CD4-positive, alpha-beta T cell treated with Interferon gamma for 1 hour (primary cell): ENCODE measurements at places on chromosomes 2 and 18.
A peak's percentile ranks its signal among the peaks of the same experiment; 100 is the strongest.

DNA sequence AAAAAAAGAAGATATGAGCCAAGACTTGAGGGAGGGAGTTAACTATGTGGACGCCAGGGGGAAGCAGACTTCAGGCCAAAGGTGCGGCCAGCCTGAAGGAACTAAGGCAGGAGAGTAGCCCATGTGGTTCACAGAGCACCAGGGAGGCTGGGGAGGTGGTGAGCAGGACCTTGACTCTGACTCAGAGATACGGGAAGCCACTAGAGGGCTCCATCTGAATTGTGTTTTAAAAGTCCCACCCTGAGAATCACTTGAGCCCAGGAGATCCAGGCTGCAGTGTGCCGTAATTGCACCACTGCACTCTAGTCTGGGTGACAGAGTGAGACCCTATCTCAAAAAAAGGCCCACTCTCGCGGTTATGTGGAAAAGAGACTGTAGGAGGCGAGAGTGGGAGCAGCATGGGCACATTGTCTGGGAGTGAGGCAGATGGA lies 12.3 kb downstream of the CEP192 start:
- DNase-seq, result no peak

DNA sequence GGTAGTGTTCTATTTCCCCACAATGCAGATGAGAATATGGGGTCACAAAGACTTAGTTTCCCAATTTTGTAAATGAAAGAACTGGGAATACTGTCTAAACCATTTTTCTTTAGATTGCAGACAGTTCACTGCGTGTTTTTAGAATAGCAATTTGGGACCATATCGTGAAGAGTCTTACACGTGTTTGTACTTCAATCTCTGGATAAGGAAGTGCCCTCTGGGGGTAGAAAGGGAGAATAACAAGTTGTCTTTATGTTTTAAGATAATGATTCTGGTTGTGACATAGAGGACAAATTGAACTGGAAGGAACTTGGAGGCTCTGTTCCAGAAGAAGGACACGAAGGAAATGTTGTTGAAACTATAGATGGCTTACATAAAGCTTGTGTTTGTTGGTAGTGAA lies 457.7 kb downstream of the CBLN2 start:
- DNase-seq, result no peak

DNA sequence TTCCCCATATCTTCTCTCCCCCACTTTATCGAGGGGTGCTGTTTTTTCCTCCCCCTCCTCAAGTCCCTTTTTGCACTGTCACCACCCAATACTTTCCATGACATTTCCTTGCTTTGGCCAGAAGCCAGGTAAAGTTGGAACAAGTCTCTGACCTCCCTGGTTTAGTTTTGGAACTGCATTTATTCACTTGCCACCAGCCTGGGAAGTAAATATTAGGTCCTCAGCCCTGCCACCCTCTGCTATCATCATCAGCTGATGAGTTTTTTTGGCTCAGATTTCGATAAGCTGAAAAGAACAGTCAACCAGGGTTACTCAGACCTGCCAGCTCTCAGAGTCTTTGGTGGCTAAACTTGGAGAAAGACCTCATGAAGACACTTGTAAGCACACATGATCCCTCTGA lies 47.0 kb downstream of the DHRS9 start:
- DNase-seq, result no peak

GRCh38 chr2:199085261-199085660 lies 372.5 kb downstream of the SATB2 start:
- DNase-seq, result no peak

DNA sequence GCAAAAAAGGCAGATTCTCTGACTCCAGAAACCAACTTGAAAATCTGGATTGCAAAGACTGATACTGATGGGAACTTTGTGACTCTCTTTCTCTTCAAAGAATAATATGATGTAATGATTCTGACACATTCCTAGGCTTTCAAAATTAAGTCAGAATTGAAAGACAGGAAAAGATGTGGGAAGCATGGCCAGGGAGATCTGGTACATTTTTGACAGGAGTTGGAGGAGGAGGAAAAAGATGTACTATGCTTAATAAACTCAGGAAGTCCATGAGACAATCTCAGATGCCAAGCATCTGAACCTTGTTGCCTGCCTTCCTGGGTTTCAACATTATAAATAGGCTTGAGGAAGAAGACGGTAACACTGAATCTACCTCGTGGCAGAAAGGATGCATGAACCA lies 34.2 kb downstream of the KLF7 start:
- no peak for DNase-seq

DNA sequence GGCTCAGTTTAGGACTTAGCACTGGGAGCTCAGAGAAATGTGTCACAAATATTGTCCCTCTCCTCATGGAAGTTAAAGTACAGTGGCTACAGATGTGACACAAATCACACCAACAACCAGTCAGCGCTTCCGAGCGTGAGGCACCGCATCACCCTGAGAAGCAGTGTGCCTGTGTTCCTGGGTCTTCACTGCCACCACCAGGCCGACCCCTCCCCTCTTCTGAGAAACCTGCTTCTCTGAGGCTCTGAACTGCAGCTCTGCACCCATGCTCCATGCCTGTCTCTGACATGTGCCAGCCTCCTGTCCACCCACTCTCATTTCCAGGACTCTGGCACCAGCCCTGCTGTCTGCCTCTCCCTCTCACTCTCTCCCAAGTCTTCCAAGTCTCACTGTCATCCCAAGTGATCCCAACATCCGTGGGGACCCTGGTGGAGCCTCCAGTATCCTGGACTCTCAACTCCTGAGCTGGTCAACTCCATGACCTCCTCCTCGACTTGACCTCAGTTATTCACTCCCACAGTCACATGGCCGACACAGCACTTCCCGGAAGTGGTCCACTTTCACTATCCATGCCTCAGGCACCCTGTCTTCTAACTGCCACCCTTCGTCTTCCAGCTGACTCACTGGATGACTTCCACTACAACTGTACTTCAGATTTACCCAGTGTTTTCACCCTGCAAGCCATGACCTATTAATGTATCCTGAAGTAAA lies 73.5 kb downstream of the FBXO15 start:
- DNase-seq, result no peak

- no peak for DNase-seq
These were observed 146.7 kb downstream of the PARD3B start for GRCh38 chr2:204691911-204692510.

DNA sequence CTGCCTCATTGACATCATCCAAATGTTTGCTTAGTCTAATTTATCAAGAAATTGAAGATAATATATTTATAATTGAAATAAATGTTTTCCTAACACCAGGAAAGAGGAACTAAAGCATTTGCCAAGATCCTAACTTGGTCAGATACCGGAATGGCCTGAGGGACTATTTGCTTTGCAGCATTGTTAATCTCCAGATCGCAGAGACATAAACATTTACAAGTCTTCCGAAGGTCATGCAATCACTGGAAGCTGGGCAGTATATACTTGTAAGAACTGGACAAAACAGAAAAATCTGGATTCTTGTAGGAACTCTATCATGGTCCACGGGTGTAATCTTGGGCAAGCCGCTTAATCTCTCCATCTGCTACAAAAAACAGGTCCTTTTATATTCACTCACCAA lies 42.2 kb downstream of the CYBRD1 start:
- DNase-seq, result no peak

- DNase-seq, result no peak
These were observed 72.4 kb downstream of the PXDN start for GRCh38 chr2:1671916-1672315.

GRCh38 chr2:144774809-144775208 lies 254.9 kb upstream of the ZEB2 start:
- DNase-seq, result no peak

DNA sequence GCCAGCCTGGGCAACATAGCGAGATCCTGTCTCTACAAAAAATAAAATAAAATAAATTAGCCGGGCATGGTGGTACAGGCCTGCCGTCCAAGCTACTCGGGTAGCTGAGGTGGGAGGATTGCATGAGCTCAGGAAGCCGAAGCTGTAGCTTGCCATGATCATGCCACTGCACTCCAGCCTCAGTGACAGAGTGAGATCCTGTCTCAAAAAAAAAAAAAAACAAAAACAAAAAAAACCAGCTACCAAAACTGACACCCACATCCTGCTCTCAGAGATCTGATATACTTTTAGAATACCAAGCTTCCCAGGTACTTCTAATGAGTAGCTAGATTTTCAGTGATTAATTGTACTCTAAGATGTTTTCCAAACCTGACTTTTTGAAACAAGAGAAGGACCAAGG lies 74.0 kb downstream of the TTC27 start:
- DNase-seq, result no peak

- DNase-seq, result peak; percentile 70
These were observed 264.0 kb downstream of the MREG start for GRCh38 chr2:215749092-215749957.

DNA sequence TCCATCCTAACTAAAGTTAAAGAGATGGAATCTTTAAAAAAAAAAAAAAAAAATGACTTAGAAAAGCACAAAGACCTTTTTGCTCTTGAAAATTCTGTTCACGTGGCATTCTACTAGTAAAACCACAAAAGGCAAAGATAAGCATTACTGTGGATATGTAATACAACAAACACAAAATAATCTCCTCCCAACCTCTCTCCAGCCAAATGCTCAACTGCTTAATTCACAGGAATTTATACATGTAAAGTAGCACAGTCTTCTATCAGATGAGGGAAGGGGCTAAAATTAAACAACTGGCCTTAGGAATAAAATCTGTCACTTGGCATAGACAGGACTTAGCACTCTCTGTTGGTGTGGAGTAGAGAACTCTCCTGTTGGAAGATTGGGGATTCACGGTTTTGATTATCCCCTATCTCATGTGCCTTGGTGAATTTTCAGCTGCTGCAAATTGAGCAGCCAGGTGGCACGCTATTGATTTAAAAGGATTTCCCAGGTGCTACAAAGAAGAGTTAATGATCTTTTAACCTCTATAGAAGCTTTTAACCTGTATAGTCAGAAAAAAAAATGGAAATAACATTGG lies 57.4 kb downstream of the ATIC start:
- DNase-seq, result no peak

DNA sequence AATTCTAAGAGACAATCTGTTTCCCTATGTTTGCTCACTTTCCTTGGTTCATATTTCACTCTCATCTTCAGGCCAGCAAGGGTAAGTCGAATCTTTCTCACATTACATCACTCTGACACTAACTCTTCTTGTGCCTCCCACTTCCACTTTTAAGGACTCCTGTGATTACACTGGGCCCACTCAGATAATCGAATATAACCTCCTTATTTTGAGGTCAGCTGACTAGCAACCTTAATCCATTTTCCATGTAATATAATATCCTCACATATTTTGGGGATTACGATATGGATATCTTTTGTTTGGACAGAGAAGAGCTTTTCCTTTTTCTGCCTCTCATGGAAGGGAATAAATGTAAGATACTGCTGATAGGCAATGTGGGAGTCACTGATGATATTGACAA lies 2015.7 kb upstream of the LRRTM1 start:
- DNase-seq, result no peak

DNA sequence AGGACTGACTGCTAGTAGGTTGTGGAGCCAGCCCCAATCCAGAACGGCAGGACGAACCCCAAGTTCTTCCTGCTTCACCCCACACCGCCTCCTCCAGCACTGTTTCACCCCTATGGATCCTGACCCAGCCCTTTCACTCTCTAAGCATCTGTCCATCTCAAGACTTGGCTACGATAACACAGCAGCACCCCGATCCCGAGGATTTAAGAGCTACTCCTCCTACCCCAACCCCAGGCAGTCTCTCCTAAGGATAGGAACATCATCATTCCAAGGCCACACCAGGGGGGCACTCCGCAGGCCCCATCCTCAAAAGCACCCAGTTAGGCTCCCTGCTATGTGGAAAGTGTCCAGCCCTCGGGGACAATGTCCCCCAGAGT lies 645 bp downstream of the KCTD18 start:
- no peak for DNase-seq

DNA sequence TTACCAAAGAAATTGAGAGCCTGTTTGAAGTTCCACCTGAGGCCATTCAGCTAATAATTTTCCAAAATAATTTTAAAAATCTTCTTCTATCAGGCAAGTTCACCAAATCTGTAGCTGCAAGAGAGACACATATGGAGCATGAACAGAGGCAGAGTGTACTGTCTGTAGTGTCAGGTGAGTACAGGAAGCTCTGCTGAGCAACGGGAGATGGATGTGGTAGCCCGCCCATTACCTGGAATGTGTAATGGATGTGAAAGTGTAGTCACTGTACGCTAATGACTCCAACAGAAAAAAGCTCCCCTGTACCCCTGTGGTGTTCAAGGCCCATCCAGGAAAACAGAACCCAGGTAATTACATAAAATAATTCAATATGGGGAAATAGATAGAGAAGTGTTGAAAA lies 311.5 kb downstream of the LRRTM4 start:
- no peak for DNase-seq

DNA sequence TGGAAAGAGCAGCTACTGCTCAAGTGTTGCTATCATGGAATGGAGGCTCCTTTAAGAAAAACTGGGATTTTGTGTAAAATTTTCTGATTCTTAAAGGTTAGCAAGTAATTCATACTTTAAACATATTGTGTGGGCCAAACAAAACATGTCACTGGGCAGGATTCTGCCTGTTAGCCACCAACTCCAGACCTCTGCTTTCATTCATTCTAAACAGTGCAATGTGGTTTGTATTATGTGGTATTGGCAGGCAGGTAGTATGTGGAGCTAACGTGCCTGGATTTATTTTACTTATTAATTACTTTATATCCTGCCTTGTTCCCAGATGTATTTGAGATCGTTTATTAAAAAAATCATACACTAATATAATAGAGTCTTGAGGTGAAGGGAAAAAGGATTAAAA lies 1521.3 kb upstream of the ACVR2A start:
- no peak for DNase-seq

- DNase-seq, result no peak
These were observed 111.8 kb upstream of the MYCN start for GRCh38 chr2:15828576-15828975.

GRCh38 chr2:41498781-41499180 lies 549.0 kb upstream of the PKDCC start:
- DNase-seq, result no peak

- no peak for DNase-seq
These were observed 3.0 kb upstream of the IL1RN start for GRCh38 chr2:113124181-113124961.

GRCh38 chr2:148967578-148967977 lies 70.9 kb upstream of the LYPD6B start:
- no peak for DNase-seq

DNA sequence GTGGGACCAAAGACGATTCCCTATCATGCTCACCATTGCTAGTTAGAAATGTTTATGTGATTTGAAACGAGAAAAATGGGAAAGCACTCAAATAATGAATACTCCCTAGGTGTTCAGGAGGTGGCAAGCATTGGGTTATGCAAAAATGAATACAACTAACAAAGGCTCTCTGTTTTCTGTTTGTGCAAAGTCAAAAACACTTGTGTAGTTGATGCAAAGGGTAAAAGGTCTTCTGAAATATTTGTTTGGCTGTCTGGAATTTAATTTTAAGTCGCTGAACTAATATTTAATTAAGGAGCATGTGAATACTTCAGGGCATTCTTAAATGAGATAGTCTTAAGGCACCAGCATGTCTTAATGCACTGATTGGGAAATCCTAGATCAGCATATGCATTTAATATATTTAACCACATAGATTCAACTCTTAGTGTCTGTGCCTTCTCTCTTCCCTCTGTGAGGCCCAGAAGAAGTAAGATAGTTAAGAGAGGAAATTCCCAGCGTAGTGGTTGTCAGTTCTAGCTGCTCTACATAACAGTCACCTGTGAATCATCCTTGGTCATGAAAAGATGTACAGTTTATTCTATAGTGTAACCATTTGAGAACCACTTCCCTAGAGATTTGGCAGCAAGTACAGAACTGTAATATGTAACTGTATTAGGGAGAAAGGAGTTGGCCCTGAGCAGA lies 111.9 kb downstream of the EPC2 start:
- no peak for DNase-seq
